Nephron progenitor cell (in vitro differentiated cells): ENCODE measurements at places on chromosomes 4 and X.

- no peak for DNase-seq
Observed at GRCh38 chrX:75158054-75158453, 2.0 kb upstream of the ABCB7 start.

GRCh38 chrX:46572340-46572936 is 1.1 kb upstream of the CHST7 start:
- no peak for DNase-seq

DNA sequence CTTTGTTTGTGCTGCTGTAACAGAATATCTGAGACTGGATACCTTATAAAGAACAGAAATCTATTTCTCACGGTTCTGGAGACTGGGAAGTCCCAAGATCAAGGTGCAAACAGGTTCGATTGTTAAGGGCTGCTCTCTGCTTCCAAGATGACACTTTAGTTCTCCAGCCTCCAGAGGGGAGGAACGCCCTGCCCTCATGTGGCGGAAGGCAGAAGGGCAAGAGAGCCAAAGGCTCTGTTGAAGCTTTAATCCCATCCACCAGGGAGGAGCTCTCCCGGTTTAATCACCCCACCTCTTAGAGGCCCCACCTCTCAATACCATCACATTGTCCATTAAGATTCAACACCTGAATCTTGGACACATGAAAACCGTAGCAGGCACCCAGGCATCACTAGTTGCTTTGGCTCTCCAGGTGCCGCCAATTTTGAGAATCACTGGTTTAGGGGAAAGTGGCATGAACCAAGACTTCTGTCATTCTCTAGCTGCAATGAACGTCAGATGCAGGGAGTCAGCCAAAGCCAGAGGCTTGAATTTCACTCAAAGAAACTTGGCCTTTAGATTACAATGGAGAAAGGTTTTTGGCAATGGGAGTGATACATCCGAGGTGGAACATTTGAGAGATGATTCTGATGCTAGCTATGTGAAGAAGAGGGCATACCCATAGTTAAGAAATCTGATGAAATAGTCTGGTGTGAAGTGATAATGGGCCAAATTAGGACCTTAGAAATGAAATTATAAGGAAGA is 15.7 kb downstream of the FHL1 start:
- DNase-seq, result peak; percentile 37

DNA sequence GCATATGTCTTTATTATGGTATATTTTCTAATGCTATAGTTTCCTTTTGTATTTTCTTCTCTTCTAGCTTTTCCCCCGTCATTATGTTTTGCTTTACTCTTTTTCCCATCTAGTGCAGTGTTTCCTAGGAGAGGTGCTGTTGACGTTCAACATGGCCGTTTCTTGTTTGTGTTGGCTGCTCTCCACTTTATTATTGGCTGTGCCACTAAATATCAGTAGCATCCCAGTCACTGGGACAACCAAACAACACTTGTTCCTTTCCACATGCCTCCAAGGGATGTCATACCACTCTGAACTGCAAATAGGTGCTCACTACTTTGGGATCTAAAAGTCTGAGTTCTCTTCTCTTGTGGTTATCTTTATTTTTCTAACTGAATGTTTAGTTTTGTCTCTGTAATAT is 26.5 kb downstream of the GBA3 start:
- DNase-seq, result no peak

- DNase-seq, result no peak
Observed at GRCh38 chr4:92182006-92182735, 121.6 kb upstream of the GRID2 start.

DNA sequence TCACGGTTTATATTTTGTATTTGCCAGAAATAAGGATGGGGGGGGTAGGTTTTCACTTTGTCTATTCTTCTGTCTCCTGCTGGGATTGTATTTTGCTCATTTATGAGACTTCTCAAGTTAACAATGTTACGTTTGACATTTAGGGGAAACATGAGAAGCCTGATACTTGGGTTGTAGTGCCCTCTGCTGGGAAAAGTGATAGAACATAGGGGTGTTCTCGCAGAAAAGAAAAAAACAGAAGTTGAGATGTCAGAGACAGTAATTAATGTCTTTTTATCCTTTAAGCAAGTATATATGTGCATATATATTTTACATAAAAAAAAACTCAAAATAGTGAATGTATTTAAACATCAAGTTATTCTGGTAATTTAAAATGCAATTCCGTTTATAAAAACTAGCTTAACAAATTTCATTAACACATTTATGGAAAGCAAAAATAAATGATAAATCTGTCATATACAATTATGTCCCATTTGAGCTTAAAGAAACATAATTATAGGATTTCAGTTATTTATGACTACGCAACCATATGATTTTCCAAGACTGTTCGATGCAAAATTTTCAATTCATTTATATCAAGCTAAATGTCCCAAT is 46.0 kb upstream of the TMPRSS11F start:
- peak; percentile 57 for DNase-seq

DNA sequence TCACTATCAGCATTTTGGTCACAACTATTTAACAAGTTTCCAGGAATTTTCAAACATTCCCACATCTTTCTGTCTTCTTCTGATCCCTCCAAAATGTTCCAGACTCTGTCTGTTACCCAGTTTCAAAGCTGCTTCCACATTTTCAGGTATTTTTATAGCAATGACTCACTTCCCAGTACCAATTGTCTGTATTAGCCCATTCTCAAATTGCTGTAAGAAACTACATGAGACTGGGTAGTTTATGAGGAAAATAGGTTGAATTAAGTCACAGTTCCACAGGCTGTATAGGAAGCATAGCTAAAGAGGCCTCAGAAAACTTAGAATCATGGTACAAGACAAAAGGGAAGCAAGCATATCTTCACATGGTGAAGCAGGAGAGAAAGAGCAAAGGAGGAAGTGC is 475.0 kb upstream of the PCDH7 start:
- DNase-seq, result no peak

- DNase-seq, result no peak
Observed at GRCh38 chrX:46554942-46555341, 9.7 kb upstream of the ZNF674 start.

- no peak for DNase-seq
Observed at GRCh38 chrX:15856636-15857035, 2.0 kb upstream of the AP1S2 start.
